ENCODE measurements at places on chromosomes 6 and 20. TPM values are rescaled to one million over a fixed set of nuclear protein-coding genes. Genes with fewer than 3 reads are reported as not detected.

Gene PTK6
- not detected for total RNA-seq

- DNase-seq = no peak
Observed at GRCh38 chr20:44967207-44967807, 995 bp downstream of the STK4 start.

Gene SLC32A1
- total RNA-seq = not detected

Gene BEND6
- total RNA-seq = 18.5 TPM

DNA sequence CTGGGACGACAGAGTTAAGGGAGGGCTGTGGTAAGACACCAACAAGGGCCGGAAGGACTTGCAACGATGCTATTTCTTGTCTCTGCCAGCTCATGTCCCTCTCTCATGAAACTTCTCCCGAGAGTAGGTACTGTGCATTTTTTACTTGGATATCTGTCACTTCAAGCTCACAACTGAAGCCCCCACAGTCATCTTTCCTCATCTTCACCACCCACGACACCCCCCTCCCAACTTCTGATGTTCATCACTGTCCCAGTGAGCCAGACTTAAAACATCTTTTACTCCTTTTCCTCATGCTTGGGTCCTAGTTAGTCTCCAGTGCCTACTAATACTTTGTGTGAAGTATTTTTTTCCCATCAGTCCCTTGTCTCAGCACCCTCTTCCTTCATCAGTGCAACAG is 34.6 kb upstream of the SRPK1 start:
- DNase-seq = no peak
